ENCODE measurements at places on chromosomes 16 and 17.
A peak's percentile ranks its signal among the peaks of the same experiment; 100 is the strongest.

DNA sequence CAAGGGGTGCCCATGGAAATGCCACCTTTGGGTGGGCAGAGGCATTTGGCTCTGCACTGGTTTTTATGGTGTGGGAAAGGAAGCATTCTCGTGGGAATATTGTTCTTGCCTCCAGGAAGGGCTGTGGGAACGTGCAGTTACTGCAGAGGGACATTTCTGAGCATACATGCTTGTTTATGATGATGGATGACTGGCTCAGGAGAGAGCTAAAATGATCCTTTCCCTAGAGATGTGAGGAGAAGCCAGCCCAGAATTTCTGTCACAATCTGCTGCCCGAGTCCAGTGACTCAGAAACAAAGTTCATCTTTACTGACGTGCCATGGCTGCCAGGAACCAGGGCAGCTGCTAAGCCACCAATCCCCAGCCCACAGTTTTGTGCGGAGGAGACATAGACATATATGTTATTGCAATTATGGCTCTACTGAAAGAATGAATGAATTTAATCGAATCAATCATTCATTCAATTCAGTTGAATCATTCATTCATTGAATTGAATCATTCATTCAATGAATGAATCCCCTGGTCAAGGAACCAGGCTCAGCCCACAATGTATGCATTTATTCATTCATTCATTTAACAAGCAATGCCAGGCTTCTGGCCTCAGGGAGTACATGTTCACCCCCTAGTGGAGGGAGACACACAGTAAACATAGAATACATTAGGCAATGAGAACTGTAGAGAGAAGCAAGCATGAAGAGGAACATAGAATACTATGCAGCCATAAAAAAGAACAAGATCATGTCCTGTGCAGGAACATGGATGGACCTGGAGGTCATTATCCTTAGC lies 414.4 kb upstream of the HSBP1 start:
- no peak for DNase-seq

GRCh38 chr17:49995055-49995738 lies at the start of gene DLX3:
Gene DLX3 (minus strand): TSS chr17:49995224. CDS start chr17:49994998, 226 bp downstream.
- peak; percentile 44 for DNase-seq

- no peak for DNase-seq
Measured at GRCh38 chr17:74163271-74163821, 40.1 kb upstream of the RPL38 start.

- DNase-seq: no peak
Measured at GRCh38 chr17:67577429-67578141, 140.2 kb upstream of the NOL11 start.

- DNase-seq: no peak
Measured at GRCh38 chr17:35021520-35022380, 41.4 kb downstream of the LIG3 start.

GRCh38 chr16:1126586-1126985 lies 26.3 kb upstream of the CACNA1H start:
- no peak for DNase-seq

Data from activated CD4-positive, alpha-beta T cell treated with anti-CD3 and anti-CD28 coated beads, Interleukin-2, amount 50 U/mL, for 48 hours (primary cell).